Effector CD8-positive, alpha-beta T cell (primary cell): ENCODE measurements at places on chromosomes 11 and 22.

DNA sequence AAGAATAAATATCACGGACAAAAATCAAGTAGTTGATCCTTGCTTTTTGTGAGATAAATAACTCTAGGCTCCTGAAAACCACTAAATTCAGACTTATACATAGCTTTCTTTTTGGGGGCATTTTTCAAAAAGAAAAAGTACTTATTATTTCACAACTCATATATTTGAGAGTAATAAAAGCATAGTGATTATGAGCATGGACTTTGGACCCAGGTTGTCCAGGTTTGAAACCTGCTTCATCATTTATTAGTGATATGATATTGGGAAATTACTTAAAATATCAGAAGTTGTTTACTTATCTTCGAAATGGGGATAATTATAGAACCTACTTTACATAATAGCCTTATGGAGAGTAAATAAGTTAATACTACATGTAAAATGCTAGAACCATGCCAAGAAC is 17.0 kb upstream of the LDHAL6A start:
- DNase-seq = no peak

GRCh38 chr11:10725907-10726253 is 25.2 kb upstream of the CTR9 start:
- DNase-seq = no peak

DNA sequence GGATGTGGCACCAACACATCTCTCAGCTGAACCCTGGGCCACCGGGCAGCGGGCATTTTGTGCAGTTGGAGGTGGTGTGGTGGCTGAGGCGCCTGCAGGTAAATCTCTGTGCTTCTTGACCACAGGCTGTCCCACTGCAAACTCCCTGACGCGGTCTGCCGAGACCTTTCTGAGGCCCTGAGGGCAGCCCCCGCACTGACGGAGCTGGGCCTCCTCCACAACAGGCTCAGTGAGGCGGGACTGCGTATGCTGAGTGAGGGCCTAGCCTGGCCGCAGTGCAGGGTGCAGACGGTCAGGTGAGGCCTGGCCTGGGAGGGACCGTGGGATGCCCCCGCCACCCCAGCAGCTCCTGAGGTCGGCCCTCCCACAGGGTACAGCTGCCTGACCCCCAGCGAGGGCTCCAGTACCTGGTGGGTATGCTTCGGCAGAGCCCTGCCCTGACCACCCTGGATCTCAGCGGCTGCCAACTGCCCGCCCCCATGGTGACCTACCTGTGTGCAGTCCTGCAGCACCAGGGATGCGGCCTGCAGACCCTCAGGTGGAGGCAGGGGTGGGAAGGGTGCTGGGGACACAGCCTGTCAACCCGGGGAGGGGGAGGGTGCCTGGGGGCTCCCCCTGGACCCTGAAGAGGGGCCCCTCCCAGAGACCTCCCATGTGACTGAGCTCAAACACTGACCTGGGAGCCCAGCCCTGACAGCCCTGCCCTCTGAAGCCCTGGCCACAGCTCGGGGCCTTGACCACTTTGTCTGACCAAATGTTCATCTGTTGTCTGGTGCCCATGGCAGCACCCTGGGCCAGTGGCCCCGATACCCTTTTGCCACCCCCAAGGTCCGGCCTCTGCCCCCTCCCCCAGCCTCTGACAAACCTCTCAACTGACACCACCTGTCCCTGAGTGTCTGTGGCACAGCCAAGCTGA is 4.6 kb upstream of the PGGHG start:
- no peak for DNase-seq

DNA sequence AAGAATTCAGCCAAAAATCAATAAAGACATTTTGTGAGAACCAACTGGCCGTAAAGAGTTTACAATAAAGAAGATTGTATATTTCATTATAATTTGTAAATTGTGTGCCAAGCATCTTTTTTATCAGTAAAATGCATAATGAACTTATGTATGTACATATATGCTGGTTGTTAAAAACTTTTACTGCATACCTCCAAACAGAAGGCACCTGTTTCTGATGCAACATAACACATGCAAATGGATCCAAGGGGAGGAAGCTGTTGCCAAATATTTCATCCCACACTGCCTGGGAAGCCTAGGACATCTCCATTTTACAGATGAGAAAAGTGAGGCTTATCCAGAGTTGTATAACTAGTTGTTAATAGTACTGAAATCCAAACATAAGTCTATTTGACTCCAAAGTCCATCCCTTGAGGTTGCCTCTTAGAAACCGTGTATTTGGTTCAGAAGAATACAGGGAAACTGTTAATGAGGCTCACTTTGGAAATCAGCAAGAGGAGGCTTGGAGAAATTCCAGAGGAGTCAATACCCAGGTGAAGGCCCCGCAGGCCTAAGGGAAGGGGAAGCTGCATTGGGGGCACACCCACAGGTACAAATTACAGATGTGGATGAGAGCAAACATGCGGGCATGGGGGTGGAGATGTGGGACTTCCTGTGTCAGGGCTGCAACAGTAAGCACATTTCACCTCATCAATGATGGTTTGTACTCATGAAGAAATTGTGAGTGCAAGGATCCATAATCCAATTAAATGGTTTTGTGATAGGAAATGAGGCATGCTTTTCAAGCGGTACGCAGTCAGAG is 51.1 kb downstream of the RCN1 start:
- DNase-seq = no peak

DNA sequence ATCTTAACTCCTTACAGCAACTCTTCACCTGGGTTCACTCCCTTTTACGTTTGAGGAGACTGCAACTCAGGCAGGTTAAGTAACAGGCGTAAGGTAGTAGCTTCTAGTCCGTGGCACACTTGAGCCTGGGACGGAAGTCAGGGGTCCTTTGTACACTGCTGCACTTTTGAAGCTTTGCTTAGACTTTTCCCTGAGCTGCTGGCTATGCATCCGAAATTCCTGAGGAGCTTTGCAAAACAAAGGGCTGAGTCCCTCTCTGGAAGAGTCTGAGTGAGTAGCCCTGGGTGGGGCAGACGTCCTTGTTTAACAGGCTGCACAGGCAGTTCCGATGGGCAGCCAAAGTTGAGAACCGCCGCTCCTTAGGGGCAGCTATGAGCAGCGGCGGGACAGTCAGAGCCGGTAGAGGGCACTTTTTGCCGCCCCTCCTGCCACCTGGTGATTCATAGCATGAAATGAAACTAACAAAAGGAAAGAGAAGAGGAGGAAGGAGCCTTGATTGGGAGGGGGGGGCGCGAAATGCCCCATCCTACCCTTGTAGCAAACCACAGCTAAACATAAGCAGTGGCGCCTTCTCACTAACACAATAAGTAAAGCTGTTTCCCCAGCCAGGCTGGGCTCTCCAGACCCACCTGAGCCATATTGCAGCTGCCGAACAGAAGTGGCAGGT is 1.4 kb downstream of the TMEM109 start:
- peak; percentile 32 for DNase-seq

- DNase-seq = no peak
These were observed 4.6 kb downstream of the PATZ1 start for GRCh38 chr22:31341386-31342088.

DNA sequence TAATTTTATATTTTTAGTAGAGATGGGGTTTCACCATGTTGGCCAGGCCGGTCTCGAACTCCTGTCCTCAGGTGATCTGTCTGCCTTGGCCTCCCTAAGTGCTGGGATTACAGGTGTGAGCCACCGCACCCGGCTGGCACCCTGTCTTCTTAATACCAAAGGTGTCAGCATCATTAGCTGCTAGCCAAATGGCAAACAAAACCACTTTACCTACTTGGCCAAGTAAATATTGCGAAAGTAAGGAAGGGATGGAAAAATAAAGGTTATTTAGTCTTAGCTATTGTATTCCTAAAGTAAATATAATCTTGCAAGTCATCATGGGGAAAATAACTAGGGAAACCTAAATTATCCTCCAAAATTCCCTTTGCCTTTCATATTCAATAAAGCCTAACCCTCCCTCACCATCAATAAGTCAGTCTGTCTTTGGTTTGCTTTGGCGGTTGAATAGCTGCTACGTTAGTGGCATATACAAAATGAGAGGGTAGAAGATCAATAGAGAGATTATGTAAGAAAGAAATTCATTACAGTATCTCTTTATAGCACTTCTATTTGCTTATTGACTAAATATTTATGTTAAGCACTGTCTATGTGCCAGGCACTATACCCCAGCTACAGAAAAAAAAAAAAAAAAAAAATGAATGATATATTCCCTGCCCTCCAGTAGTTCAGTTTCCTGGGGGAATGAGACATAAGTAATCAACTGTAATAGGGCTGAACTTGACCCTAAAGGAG is 40.2 kb upstream of the CFAP300 start:
- no peak for DNase-seq

DNA sequence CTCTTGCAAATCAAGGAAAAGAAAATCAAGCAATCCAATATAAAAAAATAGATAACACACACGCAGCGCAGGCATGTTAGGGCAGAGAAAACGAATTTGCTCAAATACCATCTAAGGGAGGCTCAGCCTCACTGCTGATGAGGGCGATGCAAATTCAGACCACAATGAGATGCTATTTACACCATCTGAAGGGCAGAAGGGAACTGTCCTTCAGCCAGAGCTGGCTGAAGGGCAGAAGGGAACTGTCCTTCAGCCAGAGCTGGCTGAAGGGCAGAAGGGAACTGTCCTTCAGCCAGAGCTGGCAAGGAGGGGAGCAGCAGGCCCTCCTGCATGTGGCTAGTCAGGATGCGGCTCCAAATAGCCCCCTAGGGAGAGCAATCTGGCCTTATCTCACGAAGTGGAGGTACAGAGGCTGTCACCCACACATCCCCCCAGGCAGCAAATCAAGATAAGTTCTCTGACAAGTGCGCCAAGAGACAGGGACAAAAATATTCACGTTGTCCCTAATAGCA is 7.6 kb upstream of the SLC39A13 start:
- DNase-seq = no peak

DNA sequence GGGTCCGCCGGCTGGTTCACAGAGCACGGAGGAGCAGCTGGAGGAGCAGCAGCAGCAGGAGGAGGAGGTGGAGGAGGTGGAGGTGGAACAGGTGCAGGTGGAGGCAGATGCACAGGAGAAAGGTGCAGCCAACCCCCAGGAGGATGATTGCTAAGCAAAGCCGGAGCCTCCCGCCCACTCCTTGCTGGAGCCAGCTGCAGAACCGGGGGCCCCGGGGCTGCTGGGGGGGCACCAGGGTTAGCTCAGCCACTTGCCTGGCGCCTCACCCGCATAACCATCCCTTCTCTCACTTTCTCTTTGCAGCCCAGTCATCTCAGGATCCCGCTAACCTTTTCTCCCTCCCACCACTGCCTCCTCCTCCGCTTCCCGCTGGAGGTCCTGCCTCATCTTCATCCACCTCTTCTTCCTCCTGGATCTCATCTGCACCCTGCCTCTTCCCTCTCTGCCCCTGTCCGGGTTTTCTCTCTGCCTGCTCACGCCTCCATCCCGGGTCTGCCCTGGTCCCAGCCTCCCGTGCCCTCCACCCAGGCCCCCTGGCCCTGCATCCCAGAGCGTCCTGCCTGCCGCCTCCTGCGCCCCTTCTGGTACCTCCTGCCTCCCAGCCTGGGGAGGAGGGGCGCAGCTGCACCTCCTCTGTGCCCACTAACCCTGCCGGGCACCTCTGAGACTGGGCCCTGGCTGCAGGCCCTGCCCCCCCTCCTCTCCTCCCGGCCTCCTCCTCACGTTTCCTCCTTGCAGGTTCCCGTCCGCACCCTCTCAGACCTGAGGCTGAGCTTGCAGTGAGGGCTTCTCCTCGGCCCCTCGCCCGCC is 9.5 kb downstream of the KCTD17 start:
- DNase-seq = no peak

GRCh38 chr11:12767027-12767426 is 92.8 kb downstream of the TEAD1 start:
- no peak for DNase-seq

DNA sequence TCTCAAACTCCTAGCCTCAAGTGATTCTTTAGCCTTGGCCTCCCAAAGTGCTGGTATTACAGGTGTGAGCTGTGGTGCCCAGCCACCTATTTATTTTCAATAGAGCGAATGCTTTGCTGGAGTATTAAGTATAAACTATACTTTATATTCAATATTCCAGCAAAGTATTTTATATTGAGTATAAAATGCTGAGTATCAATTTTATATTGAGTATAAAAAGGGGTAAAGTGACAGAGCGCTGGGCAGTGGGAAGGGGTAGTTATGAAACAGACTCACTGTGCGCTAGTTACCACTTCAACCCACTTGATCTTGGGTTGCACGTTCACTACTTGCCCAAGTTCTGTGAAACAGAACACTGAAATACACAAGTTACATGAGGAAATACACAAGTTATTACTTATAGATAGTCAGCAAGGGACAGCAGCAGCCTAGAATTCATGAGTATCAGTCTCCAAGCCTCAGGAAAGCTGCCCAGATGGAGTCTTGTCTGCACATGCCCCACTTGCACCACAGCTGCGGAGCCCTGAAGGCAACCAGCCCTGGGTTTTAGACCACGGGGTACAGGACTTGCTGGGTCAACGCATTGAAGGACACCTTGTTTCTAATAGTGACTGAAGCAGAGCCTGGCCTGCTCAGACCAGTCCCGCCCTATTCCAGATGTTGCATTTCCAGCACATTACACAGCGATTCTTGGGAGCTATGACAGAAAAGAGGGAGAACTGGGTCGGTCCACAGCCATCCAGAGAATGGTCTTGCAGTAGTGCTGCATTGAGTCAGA is 51.6 kb upstream of the SYT13 start:
- no peak for DNase-seq

DNA sequence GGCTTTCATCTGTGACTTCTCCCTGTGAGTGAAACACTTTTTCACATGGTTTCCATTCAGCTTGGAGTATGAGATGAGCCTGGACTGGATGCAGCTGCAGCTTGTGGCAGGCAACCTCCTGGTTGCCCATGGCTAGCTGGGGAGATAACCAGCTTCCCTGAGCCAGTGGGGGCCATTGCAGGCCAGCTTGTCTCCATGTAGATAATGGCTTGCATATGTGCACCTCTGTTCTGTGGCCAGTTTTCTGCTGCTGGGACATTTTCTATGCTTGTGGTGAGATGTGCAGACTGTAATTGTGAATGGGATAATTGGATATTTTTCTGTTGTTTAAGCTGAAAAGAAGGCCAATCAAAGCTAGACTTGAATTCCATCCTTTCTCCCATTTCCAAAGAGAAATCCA is 38.5 kb downstream of the INSC start:
- DNase-seq = no peak

GRCh38 chr11:15836795-15837194 is 519.6 kb downstream of the SOX6 start:
- no peak for DNase-seq
